Testis (tissue), 5 donors: ENCODE measurements at places on chromosomes 3 and 15. TPM values are rescaled to one million over a fixed set of nuclear protein-coding genes. Genes with fewer than 3 reads are reported as not detected.

Gene FMN1
- total RNA-seq = 47.4 TPM

Gene SLC12A1
- 0.62 TPM for total RNA-seq

Gene SACM1L
- total RNA-seq = 48.3 TPM

Gene CEP97
- total RNA-seq = 22.1 TPM

Gene SELENOT
- total RNA-seq = 190 TPM

Gene PRRT3
- total RNA-seq = 6.6 TPM

Gene SPINK8
- total RNA-seq = not detected

Gene PTPRG
- total RNA-seq = 75.4 TPM

Gene IL12A
- total RNA-seq = 1.3 TPM

Gene CCR3
- not detected for total RNA-seq

Gene ISLR
- total RNA-seq = 24.0 TPM

Gene FETUB
- total RNA-seq = not detected

Gene MAP6D1
- 8.3 TPM for total RNA-seq

Gene DGKG
- total RNA-seq = 0.68 TPM

Gene MYL3
- total RNA-seq = 3.0 TPM

Gene WDR93
- 12.3 TPM for total RNA-seq

Gene EIF2B5
- 48.1 TPM for total RNA-seq

Gene VWA5B2
- total RNA-seq = 17.6 TPM

Gene EMC7
- total RNA-seq = 74.6 TPM

Gene ST3GAL6
- total RNA-seq = 23.4 TPM

Gene CFAP91
- 47.6 TPM for total RNA-seq

Gene ZBTB11
- 37.4 TPM for total RNA-seq

Gene MED12L
- total RNA-seq = 10.3 TPM

Gene TNIK
- total RNA-seq = 99.6 TPM

Gene MUC20
- 16.2 TPM for total RNA-seq

Gene ANKUB1
- 0.56 TPM for total RNA-seq

Gene PLS1
- 10.6 TPM for total RNA-seq

Gene SV2B
- 1.7 TPM for total RNA-seq

Gene CKMT1B
- total RNA-seq = 0.56 TPM

Gene PGBD4
- 1.5 TPM for total RNA-seq

Gene GP5
- 0.06 TPM for total RNA-seq

Gene CALML4
- total RNA-seq = 6.8 TPM

Gene CPLX3
- 3.7 TPM for total RNA-seq

Gene GNB4
- 9.5 TPM for total RNA-seq

Gene CCDC54
- total RNA-seq = 107 TPM

Gene TRIM59
- 20.6 TPM for total RNA-seq

Gene CADPS
- total RNA-seq = 56.4 TPM

Gene PLCL2
- 15.0 TPM for total RNA-seq

Gene SERPINI2
- total RNA-seq = 0.25 TPM
